ENCODE measurements at places on chromosomes 1 and 21.

DNA sequence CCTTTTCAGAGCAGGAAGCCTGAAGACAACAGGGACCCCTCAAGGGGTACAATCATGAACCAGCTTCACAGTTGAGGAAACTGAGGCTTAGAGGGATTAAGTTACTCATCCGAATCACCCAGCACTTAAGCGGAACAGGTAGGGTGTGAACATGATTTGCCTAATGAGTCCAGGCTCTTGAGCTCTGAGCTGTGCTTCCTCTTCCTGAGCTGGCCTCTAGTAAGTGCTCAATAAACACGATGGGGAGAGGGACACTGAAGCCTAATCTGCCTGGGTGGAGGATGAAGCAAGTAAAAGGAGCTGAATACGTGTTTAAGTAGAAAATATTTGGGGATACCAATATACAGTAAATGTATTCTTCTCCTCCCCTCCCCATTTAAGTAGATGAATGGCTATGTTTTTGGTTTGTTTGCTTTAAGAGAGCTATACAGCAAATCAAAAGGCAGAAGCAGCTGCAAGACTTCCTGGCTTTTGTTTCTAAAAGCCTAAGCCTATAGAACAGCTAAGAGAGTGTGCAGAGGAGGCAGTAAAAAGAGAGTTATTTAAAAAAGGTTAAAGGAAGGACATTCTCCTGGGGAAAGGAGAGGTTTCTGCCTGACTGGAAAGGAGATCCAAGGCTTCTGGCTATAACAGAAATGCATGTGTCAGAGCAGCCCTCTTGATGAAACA lies 20.5 kb downstream of the STPG1 start:
- no peak for DNase-seq

DNA sequence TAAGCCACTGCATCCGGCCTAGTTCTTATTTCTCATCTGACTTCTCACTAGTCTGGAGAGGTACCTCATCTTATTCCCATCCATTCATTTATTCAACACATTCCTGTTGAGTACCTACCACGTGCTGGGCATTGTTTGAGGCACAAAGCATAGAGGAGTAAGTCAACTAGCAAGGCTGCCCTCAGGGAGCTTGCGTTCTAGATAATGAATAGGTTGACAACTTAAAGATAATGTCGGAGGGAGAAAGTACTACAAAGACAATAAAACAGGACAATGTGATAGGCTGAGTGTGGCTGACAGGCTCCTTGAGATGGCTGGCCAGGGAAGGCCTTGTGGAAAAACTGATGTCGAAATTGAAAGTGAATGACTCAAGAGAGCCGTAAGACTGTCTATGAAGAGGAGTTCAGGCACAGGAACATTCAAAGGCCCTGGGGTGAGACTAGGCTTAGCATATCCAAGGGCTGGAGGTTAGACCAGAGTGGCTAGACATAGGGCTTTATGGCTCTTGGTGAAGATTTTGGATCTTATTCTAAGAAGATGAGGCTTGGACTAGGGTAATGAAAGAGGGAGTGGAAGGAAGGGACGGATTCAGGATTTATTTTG lies 18.3 kb downstream of the SPATA21 start:
- no peak for DNase-seq

DNA sequence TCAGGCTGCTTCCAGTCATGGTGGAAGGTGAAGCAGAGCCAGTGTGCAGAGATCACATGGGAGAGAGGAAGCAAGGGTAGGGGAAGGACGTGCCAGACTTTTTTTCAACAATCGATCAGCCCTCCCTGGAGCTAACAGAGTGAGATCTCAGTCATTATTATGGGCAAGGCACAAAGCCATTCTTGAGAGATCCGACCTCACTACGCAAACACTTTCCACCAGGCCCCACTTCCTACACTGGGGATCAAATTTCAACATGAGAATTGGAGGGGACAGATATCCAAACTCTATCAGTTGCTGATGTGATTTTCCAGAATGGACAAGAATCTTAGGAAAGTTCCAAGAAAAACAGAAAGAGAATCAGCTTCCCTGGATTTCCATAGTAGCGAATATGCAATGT lies 60.5 kb downstream of the BACE2 start:
- DNase-seq, result no peak

- no peak for DNase-seq
Observed at GRCh38 chr1:87140831-87141540, 187.7 kb upstream of the LMO4 start.

DNA sequence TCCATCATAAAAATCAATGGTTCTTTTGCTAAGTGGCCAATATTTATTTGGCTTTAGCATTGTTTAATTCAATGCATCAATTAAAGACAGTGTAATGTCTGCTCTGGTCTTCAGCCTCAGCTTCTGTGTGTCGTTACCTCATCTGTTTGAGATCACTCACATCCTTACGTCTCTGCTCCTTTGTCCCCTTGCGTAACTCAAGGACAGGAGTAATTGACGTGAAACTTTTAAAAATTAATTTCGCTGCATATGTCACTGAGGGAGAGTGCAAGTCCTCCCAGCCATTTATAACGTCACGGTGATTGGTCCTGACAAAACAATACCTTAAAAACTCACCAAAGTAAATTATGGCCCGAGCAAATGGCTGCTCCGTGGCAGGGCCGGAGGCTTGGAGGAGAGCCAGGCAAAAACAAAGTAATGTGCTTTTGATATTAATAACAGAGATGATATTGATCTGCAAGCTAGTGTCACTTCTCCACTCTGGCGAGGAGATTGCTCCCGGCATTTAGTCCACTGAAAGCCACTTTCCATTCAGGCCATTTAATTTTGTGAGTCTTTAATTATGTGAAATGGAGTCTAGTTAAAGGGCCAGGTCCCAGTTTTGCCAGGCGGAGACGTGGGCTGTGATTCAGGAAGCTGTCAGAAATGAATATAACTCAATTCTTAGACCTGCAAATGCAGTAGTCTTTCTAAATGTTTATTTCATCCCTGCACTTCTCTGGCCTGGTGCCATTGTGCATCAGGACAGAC lies 150.9 kb upstream of the POU3F1 start:
- DNase-seq, result no peak

GRCh38 chr21:42486531-42486930 lies 9.5 kb downstream of the RSPH1 start:
- no peak for DNase-seq

DNA sequence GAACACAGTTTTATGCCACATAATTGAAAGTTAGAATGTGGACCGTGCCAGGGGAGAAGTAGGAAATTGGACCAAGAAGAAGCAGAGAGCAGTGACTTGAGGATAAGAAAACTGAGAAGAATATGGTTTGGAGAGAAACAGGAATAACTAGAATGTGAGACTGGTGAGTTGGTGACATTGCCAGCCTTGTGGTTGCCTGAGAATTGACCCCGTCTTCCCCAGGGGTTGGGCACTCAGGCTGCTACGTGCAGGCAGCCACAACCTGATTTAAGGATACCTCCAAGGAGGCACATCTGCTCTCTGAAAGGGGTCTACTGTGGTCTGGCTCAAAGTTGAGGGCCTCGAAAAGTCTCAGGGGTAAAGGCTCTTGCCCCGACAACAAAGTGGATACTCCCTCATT lies 112.1 kb upstream of the ARTN start:
- no peak for DNase-seq

DNA sequence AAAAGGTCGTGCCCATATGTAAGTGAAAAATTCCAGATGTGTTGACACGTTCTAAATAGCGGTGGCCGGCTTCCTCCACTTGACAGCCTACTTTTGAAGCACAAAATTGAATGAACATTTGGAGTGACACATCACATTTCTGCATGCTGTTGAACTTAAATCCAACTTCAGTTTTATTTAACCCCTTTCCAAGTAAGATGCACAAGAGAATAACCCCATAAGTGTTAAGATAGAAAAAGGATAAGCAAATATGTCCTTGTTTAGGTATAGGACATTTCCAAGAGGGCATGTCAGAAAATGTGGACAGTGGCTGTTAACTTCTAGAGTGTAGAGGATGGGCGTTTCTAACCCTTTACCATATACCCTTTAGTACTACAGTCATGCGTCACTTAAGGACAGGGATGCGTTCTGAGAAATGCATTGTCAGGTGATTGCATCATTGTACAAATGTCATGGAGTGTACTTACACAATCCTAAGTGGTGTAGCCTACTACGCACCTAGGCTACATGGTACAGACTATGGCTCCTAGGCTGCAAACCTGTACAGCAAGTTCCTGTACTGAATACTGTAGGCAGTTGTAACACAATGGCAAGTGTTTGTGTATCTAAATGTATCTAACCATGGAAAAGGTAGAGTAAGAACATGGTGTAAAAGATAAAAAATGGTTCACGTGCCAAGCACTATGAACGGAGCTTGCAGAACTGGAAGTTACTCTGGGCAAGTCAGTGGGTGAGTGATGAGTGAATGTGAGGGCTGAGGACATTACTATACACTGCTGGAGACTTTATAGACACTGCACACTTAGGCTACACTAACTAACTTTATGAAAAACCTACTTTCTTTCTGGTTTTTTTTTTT lies 9.3 kb upstream of the FAM89A start:
- DNase-seq, result no peak

GRCh38 chr1:178451529-178451928 lies 45.2 kb downstream of the CLEC20A start:
- DNase-seq, result no peak

DNA sequence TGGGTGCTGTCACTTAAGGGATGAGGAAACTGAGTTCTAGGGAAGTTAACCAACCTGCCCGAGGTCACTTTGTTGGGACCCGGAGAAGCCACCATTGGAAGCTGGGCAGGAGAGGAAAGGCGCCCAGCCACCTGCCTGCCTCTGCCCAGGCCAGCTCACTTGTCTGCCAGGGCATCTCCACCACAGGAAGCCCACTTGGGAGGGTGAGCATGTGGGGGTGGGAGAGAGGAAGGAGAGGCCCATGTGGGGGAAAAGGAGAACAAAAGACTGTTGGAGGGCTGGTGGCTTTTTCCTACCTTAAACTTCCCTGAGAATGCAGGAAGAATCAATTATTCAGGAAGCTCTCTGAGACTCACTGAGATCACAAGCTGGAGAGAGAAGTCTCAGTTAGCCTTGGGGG lies 43.8 kb upstream of the SELENON start:
- DNase-seq, result no peak

DNA sequence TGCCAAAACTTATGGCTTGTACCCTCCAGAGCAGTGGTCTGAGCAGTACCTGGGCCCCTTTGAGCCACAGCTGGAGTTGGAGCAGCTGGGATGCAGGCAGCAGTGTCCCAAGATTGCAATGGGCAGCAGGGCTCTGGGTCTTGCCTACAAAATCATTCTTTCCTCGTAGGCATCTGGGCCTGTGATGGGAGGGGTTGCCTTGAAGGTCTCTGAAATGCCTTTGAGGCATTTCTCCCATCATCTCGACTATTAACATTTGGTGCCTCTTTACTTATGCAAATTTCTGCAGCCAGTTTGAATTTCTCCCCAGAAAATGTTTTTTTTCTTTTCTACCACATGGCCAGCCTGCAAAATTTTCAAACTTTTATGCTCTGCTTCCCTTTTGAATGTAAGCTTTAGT lies 31.0 kb upstream of the TSPAN2 start:
- no peak for DNase-seq

DNA sequence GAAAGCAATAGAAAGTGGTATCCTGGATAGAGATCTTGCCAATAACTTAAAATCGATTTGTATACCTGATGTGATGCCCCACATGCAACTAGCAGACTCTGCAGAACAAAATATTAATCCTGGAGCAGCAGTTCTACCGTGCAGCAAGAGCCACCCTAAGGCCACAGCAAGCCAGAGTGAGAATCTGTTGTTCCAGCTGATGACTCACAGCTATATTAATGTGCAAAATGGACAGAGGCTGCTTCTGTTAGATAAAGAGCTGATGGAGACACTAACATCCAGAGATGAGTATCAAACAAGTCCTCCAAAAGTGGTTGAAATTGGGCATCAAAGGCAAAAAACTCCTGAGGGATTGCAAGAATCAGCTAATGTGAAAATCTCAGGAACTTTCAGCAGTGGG lies 127.8 kb downstream of the MACF1 start:
- no peak for DNase-seq

DNA sequence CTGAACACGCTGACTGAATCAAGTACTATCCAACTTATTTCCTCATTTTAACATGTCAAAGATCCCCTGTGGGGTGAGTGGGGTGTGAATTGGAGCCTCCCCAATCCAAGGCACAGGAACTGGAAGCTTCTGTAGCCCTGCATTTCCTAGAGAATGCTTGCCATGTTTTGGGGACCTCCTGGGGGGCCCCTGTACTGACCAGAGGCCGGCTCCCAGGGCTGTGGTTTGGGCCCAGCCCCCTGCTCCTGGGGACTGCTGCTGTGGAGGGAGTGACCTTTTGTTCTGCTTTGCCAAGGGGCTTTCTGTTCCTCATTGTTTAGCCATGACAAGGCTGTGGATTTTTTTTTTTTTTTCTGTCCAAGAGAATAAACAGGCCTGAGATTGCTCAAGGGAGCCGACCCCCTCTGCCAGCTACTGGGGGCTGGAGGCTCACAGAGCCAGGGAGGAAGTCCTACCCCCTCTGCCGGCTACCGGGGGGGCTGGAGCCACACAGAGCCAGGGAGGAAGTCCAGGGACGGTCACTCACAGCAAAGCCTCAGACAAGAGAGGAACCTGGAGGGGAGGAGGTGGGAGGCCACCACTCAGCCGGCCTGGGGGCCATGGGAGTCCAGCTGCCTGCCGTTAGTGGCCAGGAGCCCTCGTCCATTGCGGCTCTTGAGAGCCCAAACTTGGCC lies 17.4 kb downstream of the TNFRSF1B start:
- no peak for DNase-seq

- no peak for DNase-seq
Observed at GRCh38 chr1:116836099-116836498, 73.6 kb upstream of the PTGFRN start.

- no peak for DNase-seq
Observed at GRCh38 chr1:161935264-161935663, 88.4 kb downstream of the OLFML2B start.

DNA sequence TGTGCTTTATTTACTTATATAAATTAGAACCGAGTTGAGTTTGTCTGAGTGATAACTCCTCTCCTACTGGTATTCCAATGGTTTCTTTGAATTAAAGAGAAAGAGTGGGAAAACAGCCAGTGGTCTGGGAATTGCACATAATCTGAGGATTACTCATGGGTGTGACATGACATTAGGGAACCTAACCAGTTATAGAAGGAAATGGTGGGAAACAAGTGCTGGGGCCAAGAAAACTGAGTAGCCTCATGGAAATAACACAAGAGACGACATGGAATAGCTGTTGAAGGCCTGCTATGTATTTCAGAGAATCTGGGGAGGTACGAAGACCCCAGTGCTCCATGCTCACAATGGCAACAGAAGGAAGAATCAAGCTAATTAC lies 41.8 kb upstream of the LRRC52 start:
- DNase-seq, result no peak

DNA sequence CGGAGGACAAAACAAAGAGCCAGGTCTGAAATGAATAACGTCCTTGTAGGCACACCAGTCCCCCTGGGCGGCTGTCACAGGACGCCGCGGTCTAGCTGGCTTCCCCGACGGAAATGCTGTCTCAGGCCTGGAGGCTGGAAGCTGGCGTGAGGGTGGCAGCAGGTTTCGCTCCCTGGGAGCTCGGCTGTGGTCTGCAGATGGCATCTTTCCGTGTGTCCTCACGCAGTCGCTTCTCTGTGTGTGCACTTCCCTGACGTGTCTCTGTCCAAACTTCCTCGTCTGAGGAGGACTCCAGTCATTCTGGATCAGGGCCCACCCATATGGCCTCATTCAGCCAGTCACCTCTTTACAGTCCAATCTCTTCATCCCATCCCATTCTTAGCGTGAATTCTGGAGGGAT lies 14.2 kb downstream of the TNFRSF14 start:
- DNase-seq, result no peak

Data from esophagus squamous epithelium (tissue), 5 donors.